Stimulated activated CD8-positive, alpha-beta memory T cell treated with anti-CD3 and anti-CD28 coated beads, Interleukin-15, amount 100 ng/mL, for 24 hours (primary cell): ENCODE measurements at places on chromosomes 11 and 22.

GRCh38 chr22:40578171-40578570 is 58.3 kb downstream of the MRTFA start:
- DNase-seq = no peak

DNA sequence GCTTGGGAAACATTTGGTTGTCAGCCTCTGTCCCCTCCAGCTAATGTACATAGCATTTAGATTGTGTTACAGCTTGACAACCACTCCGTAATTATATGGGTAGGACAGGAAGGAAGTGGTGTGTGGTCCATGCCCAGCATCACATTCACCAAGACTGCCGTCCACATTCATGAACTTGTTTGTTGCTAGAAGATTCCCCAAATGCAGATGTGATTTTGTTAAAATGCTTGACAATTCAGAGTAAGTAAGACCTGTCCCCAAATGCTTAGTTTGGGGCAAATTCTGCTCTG is 1482.7 kb downstream of the TBC1D22A start:
- DNase-seq = no peak

DNA sequence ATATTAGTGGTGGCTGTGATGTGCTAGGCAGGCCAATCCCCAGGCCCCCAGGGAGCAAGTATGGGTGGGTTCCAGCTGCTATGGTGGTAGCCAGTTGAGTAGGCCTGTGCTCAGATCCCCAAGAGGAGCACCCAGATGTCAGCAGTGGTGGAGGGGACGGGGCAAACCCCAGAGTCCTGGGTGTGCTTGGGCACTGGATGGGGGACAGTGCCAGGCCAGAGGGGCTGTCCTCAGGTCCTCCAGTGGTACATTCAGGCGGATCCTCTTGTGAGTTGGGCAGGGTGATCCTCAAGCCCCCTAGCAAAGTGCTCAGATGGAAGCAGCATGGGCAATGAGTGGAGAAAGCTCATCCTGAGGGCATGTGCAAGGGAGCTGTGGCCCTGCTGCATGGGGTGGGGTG is 26.0 kb downstream of the CFAP300 start:
- DNase-seq = no peak

- DNase-seq = no peak
Observed at GRCh38 chr22:37848587-37849088, 581 bp upstream of the EIF3L start.

DNA sequence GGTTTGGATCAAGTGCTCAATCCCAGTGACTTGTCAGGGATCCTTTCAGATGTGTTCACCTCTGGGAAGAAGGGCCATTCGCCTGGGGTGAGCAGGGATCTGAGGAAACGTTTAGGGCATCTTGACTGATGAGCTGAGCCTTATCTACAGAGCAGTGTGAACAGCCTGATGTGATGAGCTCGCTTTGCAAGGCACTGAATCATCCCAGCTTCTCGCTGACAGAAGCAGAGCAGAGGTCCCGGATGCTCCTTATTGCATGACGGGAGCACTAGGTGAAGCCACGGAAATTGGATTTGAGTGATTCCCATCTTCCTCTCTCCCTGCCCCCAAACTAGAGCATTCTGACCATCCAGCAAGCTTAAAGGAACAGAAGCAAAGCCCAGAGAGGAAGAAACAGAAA is 46.5 kb downstream of the SEZ6L start:
- no peak for DNase-seq

GRCh38 chr11:93444617-93445073 is 98.5 kb downstream of the SMCO4 start:
- no peak for DNase-seq

- no peak for DNase-seq
Observed at GRCh38 chr11:22795914-22796313, 33.7 kb downstream of the SVIP start.

DNA sequence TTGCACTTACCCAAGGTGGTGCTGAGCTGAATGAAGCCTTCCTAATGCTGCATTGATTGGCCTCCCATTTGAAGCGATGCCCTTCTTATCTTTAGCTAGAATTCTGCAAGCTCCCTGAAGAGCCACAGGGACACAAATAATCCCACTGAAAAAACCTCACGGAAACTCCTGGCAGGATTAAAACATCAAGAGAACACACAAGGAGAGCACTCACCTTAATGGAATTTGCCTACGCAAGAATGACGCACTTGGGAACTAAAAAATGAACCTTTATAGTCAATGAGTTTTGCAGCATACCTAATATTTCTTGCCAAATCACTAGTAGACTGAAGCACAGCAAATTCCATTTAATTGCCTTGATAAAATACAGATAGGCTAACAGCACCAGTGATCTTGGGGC is 232.8 kb upstream of the UBASH3B start:
- no peak for DNase-seq

- DNase-seq = no peak
Observed at GRCh38 chr11:123745764-123746451, 4.4 kb upstream of the ZNF202 start.

GRCh38 chr11:123273616-123274015 is 78.6 kb upstream of the CLMP start:
- DNase-seq = no peak

DNA sequence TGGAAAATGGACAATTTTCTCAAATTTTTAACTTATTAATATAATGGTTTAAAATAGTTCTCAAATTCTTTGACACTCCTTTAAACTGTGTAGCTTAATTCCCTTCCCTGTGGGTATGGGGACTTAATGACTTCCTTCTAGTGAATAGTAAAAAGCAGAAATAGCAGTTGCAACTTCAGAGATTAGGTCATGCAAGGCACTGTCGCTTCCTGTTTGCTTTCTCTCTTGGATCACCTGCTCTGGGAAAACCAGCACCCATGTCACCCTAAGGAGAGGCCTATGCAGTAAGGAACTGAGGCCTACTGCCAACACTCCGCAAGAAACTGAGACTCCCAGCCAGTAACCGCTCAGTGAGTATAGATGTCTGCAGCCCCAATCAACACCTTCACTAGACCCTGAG is 5.5 kb upstream of the PANX3 start:
- DNase-seq = no peak

- no peak for DNase-seq
Observed at GRCh38 chr11:124725719-124726105, 14.0 kb upstream of the NRGN start.

DNA sequence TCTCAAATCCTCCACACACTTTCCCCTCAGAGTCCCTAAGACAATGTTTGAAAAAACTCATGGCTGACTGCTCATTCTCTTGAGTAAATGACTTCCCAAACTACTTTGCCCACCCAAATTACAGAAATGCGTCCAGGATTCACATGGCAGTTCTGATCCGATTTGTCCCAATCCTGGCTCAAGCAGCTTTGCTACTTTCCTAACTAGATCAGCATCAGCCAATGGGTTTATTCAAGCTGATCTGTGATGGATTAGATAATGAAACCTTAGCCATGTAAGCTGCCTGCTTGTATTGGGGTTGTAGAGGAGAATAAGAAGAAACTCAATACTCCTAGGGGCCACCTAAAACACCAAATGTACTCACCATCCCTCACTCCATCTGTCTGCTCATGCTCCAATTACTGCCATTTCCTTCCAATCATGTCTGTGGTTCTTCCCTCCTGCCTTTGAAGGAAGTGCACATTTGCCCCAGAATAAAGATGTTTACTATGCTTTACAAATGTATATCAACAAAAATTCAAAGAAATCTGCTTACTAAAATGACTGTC is 6.9 kb downstream of the RBFOX2 start:
- no peak for DNase-seq

DNA sequence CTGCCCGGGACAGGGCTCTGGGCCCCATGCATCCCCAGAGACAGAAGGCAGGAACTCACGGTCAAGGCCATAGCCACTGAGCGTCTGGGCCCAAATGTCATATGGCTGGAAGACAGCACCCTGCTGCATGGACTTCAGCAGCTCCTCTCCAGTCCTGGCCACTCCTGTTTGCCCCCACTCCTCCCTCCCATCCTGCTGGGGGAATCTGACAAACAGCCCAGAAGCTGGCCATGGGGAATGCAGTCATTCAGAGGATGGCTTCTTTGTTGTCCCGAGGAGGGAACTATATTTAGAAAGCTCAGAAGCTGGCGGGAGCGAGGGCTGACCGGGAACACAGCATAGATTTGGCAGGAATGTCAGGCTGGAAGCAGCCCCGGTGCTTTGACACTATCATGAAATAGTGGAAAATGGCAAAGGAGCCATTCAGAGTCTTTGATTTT is 35.0 kb downstream of the DKK3 start:
- no peak for DNase-seq
